ENCODE measurements at places on chromosomes 6 and 20.
A peak's percentile ranks its signal among the peaks of the same experiment; 100 is the strongest.

- no peak for DNase-seq
Observed at GRCh38 chr6:56549014-56549413, 93.7 kb downstream of the DST start.

DNA sequence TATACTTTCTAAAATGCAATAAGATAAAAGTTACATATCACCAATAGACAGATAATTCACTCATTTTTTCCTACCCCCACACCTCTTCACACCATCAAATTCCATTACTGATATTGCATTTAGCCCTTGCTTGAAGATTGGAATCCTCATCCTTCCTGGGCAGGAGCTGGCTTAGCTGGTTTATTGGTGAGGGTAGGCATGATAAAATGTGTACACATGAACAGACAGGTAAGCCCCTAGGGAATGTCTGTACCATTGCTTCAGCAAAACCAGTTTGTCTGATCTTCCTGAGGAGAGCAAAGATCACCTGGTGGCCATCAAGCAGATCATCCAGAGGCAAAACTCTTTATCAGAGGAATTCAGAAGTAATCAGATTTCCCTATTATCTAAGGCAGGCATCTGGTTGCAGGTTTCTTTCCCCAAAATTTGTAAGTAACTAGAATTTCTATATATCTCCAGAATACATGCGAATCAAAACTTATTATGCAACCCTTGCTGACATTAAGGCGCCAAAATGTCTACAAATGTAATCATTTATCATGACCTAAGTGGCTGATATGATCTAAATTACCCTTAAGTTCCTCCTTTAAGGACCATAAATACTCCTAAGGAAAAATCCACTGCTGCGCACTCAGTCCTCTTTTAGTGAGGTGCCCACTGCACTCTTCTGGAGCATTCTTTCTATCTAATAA, 6.6 kb upstream of the FABP7 start:
- no peak for DNase-seq

- DNase-seq: no peak
Observed at GRCh38 chr6:67916399-67916798, 718.7 kb upstream of the ADGRB3 start.

DNA sequence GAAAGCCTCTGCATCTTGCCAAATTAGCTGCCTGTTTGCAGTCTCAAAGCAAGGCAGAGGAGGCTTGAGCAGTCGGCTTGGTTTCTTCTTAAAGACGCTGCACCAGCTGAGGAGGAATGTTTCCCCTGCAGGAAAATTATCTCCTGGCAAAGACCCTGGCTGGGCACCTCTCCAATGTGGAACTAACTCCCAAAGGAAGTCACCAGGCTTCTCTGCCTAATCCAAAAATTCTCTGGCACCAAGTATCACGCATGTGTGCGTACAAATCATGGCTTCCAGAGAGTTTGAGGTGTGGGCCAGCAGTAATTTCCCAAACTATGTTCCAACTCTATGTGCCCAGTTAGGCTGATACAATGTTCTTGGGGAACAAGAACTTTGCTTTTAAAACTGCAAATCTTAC, 176.2 kb downstream of the KIF16B start:
- no peak for DNase-seq

GRCh38 chr6:2524090-2524489, 226.6 kb downstream of the MYLK4 start:
- DNase-seq: peak; percentile 32

GRCh38 chr6:122677406-122677805, 67.2 kb downstream of the PKIB start:
- no peak for DNase-seq

All from CD14-positive monocyte (primary cell).